ENCODE measurements at places on chromosomes 5 and 9. TPM values are rescaled to one million over a fixed set of nuclear protein-coding genes. Genes with fewer than 3 reads are reported as not detected.

SYK gene
- not detected for total RNA-seq

ETF1 gene
- 165 TPM for total RNA-seq

OR4F3 gene
- total RNA-seq, result not detected

PLAA gene
- total RNA-seq, result 41.3 TPM

PCDHGA4 gene
- total RNA-seq, result 1.4 TPM

SOX30 gene
- not detected for total RNA-seq

RNF180 gene
- total RNA-seq, result 0.48 TPM

SRD5A1 gene
- 62.8 TPM for total RNA-seq

C5orf24 gene
- total RNA-seq, result 48.6 TPM

SHOC1 gene
- total RNA-seq, result not detected

SUSD3 gene
- not detected for total RNA-seq

PHYHD1 gene
- total RNA-seq, result not detected
